NCI-H524 (cell line): ENCODE measurements at places on chromosomes 1 and 21.
A peak's percentile ranks its signal among the peaks of the same experiment; 100 is the strongest.

GRCh38 chr21:33015096-33015495, 10.6 kb upstream of the OLIG2 start:
- DNase-seq: peak; percentile 42

- no peak for DNase-seq
Observed at GRCh38 chr1:178218550-178218949, 124.6 kb downstream of the RASAL2 start.

DNA sequence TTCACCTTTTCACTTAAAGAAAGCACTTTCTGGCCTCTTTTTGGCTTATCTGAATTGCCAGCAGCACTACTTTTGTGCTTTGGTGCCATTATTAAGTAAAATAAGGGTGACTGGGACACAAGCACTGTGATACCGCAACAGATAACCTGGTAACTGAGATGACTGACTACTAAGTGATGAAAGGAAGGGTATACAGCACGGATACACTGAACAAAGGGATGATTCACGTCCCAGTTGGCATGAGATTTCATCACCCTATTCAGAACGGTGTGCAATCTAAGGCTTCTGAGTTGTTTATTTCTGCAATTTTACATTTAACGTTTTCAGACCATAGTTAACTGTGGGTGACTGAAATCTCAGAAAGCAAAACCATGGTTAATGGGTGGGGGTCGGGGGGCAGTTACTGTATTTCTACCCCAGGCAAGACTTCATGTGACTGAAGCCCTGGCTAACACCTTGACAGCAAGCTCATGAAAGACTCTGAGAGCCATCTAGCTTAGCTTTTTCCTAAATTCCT, 102.8 kb downstream of the CLIC6 start:
- no peak for DNase-seq

- no peak for DNase-seq
Observed at GRCh38 chr21:43910460-43910859, 45.4 kb downstream of the AGPAT3 start.

DNA sequence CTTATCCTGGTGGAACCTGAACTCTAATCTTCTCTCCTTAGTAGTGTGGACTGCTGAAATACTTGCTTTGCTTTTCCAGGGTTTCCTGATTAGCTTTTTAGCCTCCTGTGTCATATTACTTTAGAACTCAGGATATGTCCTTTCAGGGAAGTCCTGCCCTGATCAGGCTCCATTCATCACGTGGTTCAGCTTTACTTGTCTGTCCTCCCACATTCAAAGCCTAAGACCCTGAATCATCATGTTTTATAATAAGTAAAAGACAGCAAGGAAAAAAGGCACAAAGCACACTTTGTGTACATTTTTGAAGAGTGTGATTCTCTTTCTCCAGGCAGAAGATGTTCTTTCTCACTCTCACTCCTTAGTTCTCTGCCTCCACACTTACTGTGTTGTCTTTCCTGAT, 70.6 kb downstream of the PATJ start:
- DNase-seq: no peak

- DNase-seq: no peak
Observed at GRCh38 chr1:204287466-204287891, 72.2 kb downstream of the PLEKHA6 start.

- no peak for DNase-seq
Observed at GRCh38 chr1:45876000-45876617, 72.7 kb downstream of the MAST2 start.

DNA sequence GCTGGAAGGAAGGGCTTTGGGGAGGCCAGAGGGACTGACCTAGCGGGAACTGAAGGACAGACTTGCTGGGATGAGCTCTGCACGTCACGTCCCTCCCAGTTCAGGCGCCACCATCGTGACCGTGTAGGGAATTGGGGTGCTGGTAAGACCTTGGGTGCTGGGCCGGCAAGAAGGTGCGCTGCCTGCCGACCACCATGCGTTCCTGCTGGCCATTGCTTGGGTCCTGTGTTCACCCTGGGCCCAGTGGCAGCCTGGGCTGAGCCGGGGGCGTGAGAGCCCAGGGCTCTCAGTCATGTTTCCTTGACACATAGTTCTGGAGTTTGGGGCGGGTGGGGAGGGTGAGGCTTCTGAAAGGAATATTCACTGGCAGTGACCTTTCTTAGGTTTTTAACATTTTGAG, 176.0 kb downstream of the CAMTA1 start:
- no peak for DNase-seq

GRCh38 chr1:188949701-188950100, 1528.0 kb downstream of the BRINP3 start:
- no peak for DNase-seq

DNA sequence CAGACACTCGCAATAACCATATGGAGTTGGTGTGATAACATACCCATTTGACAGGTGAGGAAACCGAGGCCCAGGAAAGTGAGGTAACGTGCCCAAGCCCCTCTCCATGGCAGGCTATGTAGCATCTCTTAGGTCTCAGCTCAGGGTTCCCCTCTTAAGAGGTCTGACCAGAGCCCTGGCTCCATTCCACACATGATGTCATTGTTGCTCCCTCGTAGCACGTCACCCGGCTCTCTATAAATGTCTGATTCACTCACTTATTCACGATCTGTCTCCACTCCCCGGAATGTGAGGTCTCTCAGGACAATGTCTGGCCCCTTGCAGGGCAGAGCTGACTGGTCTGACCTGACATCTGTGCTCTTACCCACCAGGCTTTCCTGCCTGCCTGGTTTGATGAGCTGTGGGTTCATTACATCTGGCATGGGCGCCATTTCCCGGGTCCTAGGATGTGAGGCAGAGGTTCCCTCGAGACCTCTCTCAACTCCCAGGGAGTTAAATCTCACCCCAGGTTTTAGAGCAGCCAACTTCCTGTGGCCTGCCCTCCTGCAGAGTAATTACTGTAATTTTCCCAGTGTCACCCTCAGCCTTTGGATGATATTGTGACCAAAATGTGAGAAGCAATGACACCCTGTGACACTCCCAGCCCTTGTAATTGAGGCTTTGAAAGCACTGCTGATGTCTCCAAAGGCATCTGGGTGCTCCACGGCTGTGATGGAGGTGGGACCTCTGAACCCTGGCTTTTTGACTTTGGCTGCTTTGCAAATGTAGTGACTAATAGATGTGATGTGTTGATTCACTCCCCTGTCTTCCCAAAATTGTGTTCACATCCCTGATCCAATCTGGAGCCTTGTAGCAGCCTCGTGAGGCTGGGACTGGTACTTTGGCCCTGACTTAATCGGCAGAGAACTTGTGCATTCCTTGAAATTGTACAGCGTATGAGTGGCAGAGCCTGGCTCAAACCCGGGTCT, 10.6 kb downstream of the ACTL8 start:
- DNase-seq: no peak

DNA sequence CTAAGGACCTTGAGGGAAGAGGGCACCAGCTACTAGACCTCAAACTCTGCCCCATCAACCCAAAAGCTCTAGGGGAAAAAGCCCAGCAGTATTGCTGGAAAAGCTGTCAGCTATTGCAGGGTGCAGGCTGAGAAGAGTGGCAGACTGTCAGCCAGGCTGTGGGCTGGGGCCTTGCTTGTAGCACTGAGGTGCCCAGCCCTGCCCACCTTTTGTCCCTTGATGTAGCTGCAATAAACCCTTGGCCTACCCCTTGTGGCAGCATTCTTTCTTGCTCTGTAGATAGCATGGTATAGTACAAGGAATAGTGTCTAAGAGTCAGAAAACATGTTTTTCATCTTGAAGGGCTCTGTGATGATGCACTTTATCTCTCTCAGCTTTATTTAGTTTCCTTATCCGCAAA, 39.4 kb downstream of the CDC14A start:
- DNase-seq: no peak

DNA sequence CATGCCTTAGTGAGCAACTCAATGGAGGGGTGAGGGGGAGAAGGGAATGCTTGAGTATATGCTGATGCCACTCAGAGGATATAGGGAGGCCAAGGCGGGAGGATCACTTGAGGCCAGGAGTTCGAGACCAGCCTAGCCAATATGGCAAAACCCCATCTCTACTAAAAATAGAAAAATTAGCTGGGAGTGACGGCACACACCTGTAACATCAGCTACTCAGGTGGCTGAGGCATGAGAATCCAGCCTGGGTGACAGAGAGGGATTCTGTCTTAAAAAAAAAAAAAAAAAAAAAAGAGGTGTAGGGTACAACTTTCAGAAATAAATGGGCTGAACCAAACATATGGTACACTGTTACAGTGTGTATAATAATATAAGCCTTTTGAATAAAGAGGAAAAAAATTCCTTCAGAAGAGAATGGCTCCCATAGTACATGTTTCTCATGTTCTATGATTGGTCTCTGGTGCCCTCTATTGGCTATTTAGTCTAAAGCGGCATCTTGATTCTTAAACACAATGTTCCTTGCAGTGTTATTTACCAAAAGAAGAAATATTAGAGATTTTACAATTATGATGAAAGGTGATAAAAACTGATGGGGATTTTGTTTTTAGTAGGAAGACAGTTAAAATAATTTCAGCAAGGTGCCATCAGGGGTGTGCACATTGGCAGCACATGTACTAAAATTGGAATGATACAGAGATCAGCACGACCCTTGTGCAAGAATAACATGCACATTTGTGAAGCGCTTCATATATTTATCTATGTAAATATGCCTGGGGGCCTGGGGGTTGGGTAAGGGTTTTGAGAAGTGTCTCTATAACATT, 109.8 kb downstream of the PATJ start:
- peak; percentile 39 for DNase-seq

DNA sequence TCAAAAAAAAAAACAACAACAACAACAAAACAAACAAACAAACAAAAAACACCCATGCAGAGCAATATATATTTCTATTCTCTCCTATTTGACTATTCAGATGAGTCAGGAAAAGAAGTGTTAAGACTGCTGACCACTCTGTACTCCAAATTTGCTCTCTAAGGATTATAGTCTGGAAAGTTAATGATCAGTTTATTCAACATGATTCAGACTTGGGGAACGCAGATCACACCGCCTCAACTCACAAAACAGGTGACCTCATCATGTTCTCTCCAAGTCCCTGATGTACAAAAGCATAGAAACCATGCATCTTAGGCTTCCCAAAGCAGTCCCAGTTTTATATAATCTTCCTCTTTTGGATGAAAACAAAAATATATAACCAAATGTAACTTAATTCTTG, 51.9 kb upstream of the PRRC2C start:
- no peak for DNase-seq
